ENCODE measurements at places on chromosomes 2 and 18.
A peak's percentile ranks its signal among the peaks of the same experiment; 100 is the strongest.

DNA sequence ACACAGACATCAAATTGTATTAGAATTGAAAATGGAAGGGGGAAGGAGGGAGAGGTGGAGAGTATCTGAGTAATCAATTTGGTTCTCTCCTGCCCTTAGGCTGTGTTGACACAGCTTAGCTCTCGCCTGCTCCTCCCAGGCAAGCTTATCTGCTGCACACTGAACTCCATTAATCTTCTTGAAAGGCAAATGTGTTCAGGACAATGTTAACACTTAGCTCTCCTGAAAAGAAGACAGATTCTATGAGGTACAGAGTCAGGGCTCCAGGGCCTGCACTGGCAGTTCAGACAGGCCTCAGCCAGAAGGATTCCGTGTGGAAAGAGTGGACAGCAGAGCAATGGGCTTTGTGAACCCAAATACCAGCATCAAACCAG, 430.0 kb upstream of the TNP1 start:
- DNase-seq: no peak

DNA sequence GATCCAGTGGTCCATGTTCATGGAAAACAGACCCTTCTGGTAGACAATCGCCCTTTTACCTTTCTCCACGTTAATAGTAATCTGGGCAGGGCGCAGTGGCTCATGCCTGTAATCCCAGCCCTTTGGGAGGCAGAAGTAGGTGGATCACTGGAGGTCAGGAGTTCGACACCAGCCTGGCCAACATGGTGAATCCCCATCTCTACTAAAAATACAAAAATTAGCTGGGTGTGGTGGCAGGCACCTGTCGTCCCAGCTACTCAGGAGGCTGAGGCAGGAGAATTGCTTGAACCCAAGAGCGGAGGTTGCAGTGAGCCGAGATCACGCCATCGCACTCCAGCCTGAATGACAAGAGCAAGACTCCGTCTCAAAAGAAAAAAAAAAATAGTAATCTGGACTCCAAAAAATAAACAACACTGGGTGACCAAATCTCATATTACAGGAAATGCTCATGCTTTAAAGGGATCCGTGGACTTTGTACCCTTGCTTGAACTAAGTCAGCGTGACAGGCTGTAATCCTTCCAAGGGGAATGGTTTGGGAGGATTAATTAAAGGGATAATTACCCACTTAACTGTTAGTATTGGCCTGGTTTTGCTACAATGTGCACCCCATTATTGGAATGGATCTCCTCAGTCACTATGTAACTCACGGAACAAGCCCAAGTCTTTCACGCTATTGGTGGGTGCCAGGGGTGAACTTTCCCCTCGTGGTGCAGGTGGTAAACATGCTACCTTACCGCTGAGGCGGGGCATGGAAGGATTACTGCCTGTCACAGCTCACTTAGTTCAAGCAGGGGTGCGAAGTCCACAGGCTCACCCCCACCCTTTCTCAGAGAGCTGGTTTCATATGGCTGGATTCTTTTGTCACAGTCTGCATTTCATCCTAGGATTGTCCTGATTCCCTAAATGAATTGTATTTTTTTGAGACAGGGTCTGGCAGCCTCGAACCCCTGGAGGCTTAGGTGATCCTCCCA, 36.7 kb downstream of the PROC start:
- DNase-seq: no peak

DNA sequence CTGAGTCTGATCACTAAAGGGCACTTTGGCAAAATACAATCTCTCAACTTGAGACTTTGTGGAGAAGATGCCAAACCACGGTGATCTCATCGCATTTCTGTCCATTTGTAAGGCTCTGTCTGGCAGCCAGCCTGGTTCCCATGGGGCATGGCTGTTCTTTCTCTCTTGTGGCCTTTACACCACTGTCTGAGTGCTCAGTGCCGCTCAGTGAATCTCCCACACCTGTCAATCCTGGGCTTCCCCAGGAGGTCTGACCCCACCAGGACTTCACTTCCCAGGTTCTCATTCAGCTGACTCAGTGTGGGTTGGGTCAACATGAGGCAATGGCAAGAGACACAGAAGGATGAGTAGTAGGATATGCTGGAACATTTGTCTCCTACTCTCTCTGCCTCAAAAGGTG, 96.8 kb upstream of the TRIB2 start:
- DNase-seq: peak; percentile 95

DNA sequence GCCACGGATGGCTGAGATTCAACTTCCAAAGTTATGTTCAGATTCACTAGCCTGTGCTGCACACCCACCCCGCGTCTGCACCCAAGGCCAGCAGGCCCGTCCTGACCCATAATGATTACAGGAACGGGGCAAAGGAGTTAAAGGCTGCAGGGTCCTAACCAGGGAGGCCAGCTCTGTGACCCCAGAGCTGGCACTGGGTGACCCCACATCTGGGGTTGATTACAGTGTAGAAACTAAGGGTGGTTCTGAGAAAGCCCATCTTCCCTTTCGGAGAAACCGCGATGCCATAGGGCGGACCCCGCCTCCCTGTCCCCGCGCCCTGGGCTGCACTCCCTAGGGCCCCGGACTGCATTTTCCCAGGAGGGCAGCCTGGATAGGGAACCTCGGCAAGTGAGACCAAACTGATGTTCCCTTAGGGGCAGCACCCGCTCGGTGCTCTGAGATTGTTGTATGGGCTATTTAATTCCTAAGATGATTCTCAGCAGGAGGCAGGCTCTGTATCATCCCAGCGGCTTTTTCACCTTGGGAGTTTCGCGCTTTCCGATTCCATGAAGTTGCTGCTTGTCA, 2.2 kb upstream of the GPR148 start:
- no peak for DNase-seq

- DNase-seq: peak; percentile 73
Measured at GRCh38 chr2:145484448-145485097, 964.7 kb upstream of the ZEB2 start.

Measured in astrocyte of the spinal cord (primary cell).